ENCODE measurements at places on chromosomes 2 and 18.

DNA sequence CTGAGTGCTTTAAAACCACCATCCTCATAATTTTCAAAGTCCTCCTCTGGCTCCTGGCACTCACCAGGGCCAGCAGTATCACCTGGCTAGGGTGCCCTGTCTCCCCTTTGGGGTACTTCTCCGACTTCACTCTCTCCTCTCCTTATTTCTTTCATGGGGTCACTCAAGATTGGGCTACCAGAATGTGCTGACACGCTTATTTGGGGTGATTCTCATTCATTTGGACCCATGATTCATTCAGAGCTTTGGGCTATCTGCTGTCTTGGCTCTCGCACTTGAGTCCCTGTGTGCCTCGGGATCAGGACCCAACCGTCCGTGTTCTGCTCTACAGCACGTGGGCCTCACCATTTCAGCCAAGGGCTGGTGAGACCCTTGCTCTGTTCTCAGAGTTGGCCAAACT, 70.1 kb upstream of the NEDD4L start:
- no peak for DNase-seq

DNA sequence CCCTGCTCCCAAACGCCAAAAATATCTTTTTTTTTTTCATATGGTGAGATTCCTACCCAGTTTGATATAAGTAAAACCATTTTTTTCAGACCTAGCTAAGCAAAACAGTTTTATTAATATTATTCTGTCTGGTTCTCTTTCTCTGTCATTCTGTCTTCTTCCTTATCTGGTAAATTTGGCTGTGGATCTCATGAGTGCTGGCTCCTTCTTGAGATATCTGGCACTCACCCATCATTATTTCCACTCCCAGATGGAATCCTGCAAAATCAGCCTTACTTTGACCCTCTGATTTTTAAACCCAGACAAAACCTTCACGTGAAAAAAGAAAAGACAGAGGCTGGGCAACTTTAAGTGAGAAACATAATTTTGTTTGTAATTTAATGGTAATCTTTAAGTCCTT, 373.6 kb downstream of the NYAP2 start:
- DNase-seq, result no peak

GRCh38 chr2:218331745-218332144, 24.9 kb upstream of the CATIP start:
- no peak for DNase-seq

DNA sequence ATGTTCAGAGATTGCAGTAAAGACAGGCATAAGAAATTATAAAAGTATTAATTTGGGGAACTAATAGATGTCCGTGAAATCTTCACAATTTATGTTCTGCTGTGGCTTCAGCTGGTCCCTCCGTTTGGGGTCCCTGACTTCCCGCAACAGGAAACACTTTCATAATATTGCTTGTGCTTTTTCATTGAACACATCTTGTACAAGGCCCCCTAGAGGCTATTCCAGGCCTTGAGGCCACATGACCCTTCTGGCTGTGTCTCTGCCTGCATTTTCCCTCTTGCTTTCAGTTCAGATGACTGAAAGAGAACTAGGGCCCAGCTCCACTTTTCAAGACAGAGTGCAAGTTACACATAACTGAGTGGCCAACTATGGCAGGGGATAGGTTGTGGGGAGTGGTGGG, 164.1 kb downstream of the TMEM247 start:
- DNase-seq, result no peak

DNA sequence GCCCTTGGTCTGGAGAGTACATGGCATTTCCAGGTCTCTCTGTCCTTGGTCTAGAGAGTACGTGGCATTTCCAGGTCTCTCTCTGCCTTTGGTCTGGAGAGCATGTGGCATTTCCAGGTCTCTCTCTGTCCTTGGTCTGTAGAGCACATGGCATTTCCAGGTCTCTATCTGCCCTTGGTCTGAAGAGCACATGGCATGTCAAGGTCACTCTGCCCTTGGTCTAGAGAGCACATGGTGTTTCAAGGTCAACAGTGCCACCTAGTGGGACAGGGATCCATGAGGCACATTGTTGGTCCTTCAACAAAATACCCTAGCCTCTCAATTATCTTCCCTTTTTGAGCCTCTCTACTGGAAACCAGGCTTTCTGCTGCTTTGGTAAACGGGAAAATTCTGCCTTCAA, 250.2 kb downstream of the OTX1 start:
- DNase-seq, result no peak

DNA sequence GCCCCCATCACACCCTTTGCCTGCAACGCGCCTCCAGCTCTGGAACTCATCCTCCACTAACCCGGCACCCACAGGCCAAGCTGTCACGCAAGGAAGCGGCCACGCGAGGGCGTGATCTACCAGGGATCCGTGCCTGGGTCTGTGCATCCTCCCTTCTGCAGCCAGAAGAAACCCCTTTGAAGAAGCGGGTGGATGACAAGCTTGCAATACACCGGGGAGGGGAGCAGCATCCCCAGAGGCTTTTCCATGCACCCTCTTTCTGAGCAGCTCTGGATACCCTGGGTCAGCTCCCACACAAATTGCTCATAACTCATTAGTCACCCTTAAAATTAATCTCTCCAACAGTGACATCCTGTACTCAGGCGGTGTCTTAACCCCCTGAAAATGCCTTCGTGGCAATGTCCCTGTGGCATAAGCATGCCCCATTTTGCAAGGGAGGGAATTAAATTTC, 47.6 kb downstream of the PDCL3 start:
- peak; percentile 54 for DNase-seq

GRCh38 chr2:175363699-175364098, 182.2 kb upstream of the ATP5MC3 start:
- DNase-seq, result no peak

- DNase-seq, result no peak
These were observed 39.1 kb downstream of the RMC1 start for GRCh38 chr18:23542461-23542860.

DNA sequence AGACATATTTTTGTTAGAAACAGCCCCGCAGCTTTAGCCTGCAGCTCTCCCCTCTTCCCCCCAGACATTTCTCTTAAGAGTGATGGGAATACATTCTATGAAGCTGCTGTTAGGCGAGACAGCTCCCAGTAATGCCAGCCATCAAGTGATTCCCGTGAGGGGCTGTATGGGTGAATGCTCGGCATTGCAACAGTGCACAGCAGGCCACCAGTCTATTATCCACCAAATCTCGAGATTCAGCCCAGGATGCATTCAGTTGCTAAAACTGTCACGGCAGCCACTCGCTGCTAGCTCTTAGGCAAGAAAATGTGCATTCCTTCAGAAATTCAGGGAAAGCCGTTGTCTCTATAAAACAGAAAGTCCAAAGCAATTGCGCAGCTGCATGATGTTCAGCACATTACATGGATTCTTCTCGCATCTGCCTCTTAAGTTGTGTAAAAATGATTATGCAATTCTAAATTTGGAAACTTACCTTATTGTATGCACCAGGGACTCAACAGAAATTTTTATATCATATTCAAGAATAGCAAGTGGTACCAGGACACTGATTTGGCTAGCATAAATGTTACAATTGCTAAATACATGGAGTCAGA, 211.3 kb upstream of the ARL4C start:
- DNase-seq, result no peak

- DNase-seq, result no peak
These were observed 24.3 kb downstream of the HDLBP start for GRCh38 chr2:241291153-241291552.

- no peak for DNase-seq
These were observed 2.0 kb downstream of the PTPN18 start for GRCh38 chr2:130357864-130358263.

DNA sequence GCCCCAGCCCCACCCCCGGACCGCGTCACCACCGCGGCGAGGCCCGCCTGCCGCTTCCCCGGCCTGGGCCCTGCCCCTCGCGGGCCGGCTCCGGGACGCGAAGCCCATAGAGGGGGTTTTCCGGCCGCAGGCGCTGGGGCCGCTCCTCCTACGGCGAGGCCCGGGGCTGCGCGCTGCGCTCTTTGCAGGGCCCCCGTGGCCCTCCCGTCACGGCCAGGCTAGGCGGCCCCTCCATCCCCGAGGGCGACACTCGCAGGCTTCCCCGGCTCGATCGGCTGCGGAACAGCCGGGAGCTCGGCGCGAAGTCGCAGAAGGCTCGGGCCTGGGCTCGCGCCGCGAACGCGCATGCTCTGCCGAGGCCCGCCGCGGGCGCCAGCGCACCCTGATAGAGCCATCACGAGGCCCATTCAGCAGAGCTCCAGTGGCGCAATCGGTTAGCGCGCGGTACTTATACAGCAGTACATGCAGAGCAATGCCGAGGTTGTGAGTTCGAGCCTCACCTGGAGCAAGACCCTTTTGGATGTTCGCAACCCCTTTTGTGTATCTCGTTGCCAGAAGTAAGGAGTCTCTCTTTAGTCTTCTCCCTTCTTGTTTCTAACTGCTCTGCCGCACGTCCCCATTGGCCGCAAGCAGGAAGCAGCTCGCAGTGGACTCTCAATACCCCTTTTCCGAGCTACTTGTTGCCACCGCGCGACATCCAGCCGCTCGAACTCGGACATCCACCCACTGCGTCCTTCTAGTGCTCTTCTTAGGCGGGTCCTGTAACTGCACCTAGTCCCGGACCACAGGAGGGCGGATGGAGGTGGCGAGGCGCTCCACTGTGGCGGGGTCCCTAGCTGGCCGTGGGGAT, 18.0 kb upstream of the HAAO start:
- DNase-seq, result peak; percentile 97

DNA sequence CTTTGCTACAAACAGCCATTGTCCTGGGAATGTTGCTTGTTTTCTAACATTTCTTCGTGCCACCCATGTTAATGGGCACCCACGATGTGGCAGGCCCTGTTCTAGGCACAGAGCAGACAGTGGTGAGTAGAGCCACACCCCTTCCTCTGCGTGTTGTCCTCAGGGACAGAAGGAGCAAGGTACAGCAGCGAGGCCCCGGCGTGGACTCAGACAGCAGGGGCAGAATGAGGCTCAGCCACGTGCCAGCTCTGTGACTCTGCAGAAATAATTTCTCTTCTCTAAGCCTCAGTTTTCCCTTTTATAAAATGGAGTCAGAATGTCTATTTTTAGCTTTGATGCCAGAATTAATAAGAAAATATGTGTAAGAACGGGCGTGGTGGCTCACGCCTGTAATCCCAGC, 401.7 kb downstream of the TSN start:
- no peak for DNase-seq

GRCh38 chr2:110770959-110771431, 38.6 kb downstream of the ACOXL start:
- no peak for DNase-seq

DNA sequence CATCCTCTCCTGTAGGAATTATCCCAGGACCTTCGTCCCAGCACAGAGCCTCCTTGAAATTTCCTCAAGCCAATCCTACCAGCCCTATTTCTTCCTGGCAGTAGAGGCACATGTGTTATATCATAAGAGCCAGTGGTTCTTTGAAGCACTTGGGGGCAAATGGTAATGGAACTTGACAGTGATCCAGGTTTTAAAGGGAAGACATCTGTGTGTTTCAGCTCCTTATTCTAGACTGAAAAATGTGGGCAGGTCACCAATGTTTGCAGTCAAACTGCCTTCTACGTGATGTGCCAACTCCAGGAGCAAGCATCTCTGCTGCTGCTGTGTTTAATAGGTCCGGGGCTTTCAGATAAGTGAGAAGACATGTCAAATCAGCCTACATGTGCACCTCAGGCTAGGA, 157.1 kb downstream of the GALNT14 start:
- no peak for DNase-seq

- DNase-seq, result no peak
These were observed 127.3 kb upstream of the SPATS2L start for GRCh38 chr2:200179151-200179550.

DNA sequence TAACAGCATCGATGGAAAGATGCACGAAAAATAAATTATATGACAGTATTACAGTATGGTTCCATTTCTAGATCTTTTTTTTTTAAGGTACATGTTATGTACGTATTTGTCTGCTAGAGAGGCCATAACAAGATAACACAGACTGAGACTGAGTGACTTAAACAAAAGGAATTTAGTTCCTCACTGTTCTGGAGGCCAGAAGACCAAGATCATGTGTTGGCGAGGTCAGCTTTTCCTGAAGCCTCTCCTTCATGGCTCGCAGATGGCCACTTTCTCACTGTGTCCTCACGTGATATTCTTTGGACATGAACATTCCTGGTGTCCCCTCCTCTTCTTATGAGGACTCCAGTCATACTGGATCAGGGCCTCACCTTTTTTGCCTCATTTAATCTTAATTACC, 177.4 kb downstream of the CAPN13 start:
- no peak for DNase-seq

GRCh38 chr2:198901894-198902293, 555.8 kb downstream of the SATB2 start:
- DNase-seq, result no peak

DNA sequence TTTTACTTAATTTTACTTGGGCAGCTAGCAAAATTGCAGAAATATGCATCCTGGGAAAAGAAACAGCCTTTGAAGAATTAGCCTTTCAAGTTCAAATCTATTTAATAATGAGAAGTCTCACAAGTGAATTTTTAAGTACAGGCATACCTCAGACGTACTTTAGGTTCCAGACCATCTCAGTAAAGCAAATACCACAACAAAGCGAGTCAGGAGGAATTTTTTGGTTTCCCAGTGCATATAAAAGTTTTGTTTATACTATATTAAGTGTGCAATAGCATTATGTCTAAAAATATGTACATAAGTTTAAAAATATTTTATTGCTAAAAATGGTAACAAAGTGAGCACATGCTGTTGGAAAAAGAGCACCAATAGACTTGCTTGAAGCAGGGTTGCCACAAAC, 50.8 kb upstream of the TWSG1 start:
- no peak for DNase-seq
